ENCODE measurements at places on chromosomes 2 and 18. TPM values are rescaled to one million over a fixed set of nuclear protein-coding genes. Genes with fewer than 3 reads are reported as not detected.

Gene DOK6
- 3.1 TPM for total RNA-seq

Gene NCOA1
- total RNA-seq: 39.5 TPM

Gene CLEC4F
- total RNA-seq: not detected

Gene MAPRE3
- total RNA-seq: 20.0 TPM

Gene C2orf42
- total RNA-seq: 13.5 TPM

Gene ADGRF3
- not detected for total RNA-seq

Gene DNAJC10
- 76.4 TPM for total RNA-seq

Gene SEMA4F
- total RNA-seq: 7.2 TPM

Gene FAM237A
- not detected for total RNA-seq

Gene TYW5
- 13.2 TPM for total RNA-seq

- H3K4me3 ChIP-seq: no peak overlapping the region
- no peak for DNase-seq
- no peak overlapping the region for H3K27ac ChIP-seq
- H3K27me3 ChIP-seq: no peaks in the 10 kb centered on the region
- no peaks in the 10 kb centered on the region for H3K4me1 ChIP-seq
Measured at GRCh38 chr2:70710038-70710690, 57.8 kb downstream of the ADD2 start.

GRCh38 chr18:36805105-36805504 is 23.7 kb downstream of the TPGS2 start:
- no peaks in the 10 kb centered on the region for H3K27me3 ChIP-seq
- no peak overlapping the region for H3K4me3 ChIP-seq
- no peak overlapping the region for H3K27ac ChIP-seq
- H3K4me1 ChIP-seq: no peaks in the 10 kb centered on the region

DNA sequence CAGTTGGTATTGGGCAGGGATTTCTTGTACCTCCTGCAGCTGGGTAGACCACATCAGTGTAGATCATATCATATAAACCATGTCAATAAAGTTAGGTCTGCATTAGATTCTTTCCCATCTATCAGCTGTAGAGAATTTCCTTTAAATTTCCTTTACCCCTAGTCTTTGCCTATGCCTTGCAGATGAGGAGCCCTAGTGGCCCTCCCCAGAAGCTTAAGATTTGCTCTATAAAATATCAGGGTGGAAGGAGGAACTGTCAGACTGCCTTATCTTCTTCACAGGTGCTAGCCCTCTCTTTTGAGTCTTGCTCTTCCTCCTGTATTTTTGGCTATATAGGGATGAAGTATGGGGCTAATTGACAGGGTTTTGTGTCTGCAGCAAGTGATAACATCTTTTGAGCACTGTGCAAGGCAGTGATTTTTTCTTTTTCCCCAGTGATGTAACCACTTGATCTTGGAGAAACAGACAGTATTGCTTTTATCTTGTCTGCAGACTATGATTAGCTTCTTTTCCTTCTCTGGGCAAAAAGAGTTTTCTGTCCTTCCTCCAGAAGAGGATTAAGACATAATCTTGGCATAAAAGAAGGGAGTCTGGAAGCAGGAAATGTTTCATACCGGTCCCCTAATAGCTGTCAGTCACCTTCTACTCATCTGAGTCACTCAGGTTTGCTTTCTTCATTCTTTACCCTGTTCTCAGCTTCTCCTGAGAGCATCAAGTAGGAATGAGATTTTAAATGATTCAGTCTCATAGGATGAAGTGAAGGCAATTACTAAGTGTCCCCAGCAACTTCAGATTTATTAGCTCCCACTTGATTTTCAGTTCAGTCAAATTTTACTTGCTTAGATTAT is 286.4 kb downstream of the CDH19 start:
- no peak for DNase-seq
- no peaks in the 10 kb centered on the region for H3K36me3 ChIP-seq
- no peak overlapping the region for H3K4me3 ChIP-seq
- no peaks in the 10 kb centered on the region for H3K4me1 ChIP-seq
- no peaks in the 10 kb centered on the region for H3K27me3 ChIP-seq

DNA sequence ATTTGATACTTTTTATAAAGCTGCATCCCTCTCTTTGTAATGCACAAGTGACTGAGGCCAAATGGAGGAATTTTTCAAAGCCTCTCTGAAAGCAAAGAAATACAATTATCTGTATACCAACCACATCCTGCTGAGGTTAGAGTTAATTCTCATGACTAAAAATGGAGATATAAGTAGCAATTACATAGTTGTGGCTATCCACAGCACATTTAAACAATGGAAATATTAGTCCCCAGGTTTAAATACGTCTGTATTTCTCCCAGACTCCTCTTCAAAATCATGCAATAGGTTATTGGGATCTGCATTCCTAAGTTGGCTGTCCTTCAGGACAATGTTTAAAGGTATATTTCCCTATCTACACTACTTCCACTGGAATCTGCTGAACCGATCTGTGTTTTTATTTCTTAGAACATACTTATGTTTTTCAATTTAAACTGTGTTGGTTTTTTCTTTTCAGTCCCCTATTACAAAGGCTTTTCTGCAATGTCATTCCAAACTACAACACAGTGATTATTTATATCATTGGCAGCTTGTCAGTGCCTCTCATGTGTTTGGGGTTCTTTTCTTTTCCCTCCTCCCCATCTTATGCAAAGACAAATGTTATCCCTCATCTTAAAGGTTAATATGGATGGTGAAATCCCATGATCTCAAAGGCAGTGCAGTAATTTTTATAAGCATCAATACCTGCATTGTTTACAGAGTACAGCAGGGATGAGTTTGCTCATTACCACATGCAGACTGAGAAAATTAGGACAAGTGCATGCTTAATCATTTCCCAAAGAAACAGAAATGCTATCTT is 134.8 kb upstream of the FSHR start:
- H3K27ac ChIP-seq: no peak overlapping the region
- no peaks in the 10 kb centered on the region for H3K4me1 ChIP-seq
- no peaks in the 10 kb centered on the region for H3K36me3 ChIP-seq
- H3K4me3 ChIP-seq: no peak overlapping the region
- no peaks in the 10 kb centered on the region for H3K27me3 ChIP-seq
- DNase-seq: no peak

DNA sequence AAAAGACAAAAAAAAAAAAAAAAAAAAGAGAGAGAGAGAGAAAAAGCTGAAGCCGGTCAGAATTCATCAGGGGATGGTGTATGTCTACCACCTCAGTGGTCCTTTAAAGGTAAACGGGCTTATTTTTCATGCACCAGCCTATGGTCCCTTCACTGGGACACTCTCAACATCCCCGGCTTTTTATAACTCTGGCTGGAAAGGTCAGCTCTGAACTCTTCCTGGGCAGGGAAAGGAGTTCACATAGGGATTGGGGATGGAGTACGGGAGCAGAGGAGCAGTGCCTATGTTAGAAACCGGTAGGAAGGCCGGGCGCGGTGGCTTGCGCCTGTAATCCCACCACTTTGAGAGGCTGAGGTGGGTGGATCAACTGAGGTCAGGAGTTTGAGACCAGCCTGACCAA is 10.3 kb upstream of the MALT1 start:
- H3K4me1 ChIP-seq: no peaks in the 10 kb centered on the region
- no peak overlapping the region for H3K4me3 ChIP-seq
- no peak for DNase-seq
- no peaks in the 10 kb centered on the region for H3K36me3 ChIP-seq
- H3K27me3 ChIP-seq: no peaks in the 10 kb centered on the region

- no peaks in the 10 kb centered on the region for H3K4me1 ChIP-seq
- H3K27ac ChIP-seq: no peak overlapping the region
- H3K36me3 ChIP-seq: no peaks in the 10 kb centered on the region
Measured at GRCh38 chr2:106638580-106638979, 151.4 kb downstream of the CD8B2 start.

- H3K36me3 ChIP-seq: no peaks in the 10 kb centered on the region
- peak; percentile 57 for DNase-seq
- peak overlapping the region; percentile 83 for H3K27ac ChIP-seq
- H3K4me1 ChIP-seq: peaks cover 25% of the 10 kb centered on the region
Measured at GRCh38 chr18:32346671-32347070, 124.0 kb downstream of the GAREM1 start.

- H3K27me3 ChIP-seq: no peaks in the 10 kb centered on the region
- H3K36me3 ChIP-seq: no peaks in the 10 kb centered on the region
- no peak overlapping the region for H3K27ac ChIP-seq
- no peaks in the 10 kb centered on the region for H3K4me1 ChIP-seq
- no peak overlapping the region for H3K4me3 ChIP-seq
Measured at GRCh38 chr2:20657522-20658235, 6.8 kb upstream of the HS1BP3 start.

GRCh38 chr2:160719116-160719515 is 225.5 kb upstream of the RBMS1 start:
- no peak for DNase-seq
- no peaks in the 10 kb centered on the region for H3K27me3 ChIP-seq
- no peak overlapping the region for H3K27ac ChIP-seq
- H3K4me1 ChIP-seq: no peaks in the 10 kb centered on the region
- no peaks in the 10 kb centered on the region for H3K36me3 ChIP-seq

DNA sequence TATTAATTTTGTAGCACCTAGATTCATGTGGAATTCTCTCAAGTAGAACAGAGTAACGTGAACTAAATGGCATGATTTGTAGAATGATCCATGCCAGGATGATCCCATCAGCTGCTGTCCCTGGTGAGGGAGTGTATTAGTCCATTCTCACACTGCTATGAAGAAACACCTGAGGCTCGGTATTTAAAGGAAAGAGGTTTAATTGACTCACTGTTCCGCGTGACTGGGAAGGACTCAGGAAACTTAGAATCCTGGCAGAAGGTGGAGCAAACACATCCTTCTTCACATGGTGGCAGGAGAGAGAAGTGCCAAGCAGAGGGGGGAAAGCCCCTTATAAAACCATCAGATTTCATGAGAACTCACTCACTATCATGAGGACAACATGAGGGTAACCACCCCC is 312.6 kb downstream of the PTPRM start:
- H3K4me3 ChIP-seq: no peak overlapping the region
- H3K36me3 ChIP-seq: no peaks in the 10 kb centered on the region
- H3K27ac ChIP-seq: no peak overlapping the region

DNA sequence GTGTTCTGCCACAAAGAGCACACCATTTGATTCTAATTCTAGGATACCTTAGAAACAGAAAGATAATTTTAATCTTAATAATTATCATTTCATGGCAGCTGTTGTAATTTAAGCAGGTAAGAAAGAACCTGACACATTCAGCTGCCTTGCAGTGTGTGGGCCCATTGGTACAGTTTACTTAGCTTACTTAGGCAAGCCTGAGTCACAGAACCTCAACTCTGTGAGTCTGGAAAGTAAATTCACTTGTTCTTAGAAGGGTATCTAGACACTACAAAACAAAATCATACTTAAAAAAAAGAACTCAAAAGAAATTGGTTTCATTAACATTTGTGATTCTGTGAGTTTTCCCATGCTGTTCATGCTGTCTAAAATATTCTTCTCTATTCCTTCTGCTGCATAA is 956.3 kb upstream of the SLC39A10 start:
- no peak overlapping the region for H3K27ac ChIP-seq
- H3K4me3 ChIP-seq: no peak overlapping the region
- H3K36me3 ChIP-seq: no peaks in the 10 kb centered on the region
- no peak for DNase-seq
- H3K27me3 ChIP-seq: no peaks in the 10 kb centered on the region

DNA sequence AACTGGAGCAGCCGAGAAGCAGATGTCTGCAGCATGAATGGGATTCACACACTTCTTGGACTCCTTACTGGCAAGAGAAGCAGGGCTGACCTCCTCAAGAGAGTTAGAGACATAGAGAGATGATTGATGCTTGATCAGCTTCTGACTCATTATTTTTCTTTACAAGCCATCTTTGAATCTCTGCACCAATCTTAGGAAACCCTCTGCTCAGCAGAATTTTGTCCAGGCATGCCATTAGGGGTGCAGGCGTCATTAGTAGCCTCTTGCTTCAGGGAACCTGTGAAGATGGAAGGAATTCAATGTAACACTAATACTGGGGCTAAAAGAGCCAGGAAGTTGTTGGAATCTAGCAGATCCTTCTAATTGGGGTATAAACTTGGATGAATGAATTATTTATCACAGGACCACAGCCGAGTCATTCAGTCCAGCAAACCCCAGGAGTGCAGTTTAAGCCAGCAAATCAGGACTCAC is 151.8 kb downstream of the MGAT5 start:
- no peaks in the 10 kb centered on the region for H3K36me3 ChIP-seq
- no peak overlapping the region for H3K27ac ChIP-seq
- no peaks in the 10 kb centered on the region for H3K27me3 ChIP-seq
- DNase-seq: no peak
- H3K4me1 ChIP-seq: peaks cover 5% of the 10 kb centered on the region
- no peak overlapping the region for H3K4me3 ChIP-seq

DNA sequence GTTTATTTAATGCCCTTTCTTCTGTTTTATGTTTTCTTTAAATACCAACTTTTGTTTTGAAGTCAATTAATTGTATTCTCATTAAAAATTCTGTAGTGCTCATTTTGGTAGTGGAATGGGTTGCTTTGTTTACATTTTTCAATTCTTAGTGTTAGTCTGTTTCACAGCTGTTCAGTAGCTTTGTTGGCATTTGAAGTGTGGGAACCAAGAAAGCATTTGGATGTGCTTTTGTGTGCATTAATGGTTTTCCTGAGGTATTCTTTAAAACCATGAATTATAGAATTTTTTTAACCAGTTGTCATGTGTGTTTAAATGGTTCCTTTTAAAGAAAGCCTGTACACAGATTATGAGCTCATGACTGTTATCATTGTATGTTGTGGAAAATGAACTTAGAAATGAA is 19.7 kb downstream of the MIB1 start:
- H3K4me3 ChIP-seq: no peak overlapping the region
- DNase-seq: no peak

DNA sequence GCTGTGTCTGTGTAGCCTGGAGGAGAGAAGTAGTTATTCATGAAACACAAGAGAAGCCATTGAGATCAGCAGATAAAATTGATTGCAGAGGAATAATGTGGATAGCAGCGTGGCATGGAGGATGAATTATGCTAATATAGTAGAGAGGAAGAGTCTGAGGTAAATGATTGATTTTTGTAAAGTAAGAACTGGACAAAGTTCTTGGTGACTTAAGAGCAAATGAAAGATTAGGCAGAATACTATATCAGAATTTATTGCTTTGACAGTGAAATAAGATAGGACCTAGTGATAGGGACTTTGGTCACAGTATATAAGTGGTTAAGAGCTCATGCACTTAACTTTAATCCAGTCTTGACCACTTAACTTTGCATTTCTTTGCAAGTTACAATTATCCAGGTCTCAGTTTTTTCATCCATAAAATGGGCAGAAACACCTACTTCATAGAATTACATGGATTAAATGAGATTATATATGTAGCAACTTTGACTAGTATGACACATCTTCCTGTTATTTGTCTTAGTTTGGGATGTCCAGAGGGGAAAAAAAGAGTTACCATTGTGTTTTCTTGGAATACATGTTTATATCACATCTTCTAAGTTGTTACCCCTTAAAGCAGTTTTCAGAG is 29.1 kb downstream of the ACVR2A start:
- H3K4me1 ChIP-seq: no peaks in the 10 kb centered on the region
- no peak overlapping the region for H3K4me3 ChIP-seq
- H3K27me3 ChIP-seq: no peaks in the 10 kb centered on the region
- no peak overlapping the region for H3K27ac ChIP-seq
- no peak for DNase-seq

GRCh38 chr2:38509314-38509946 is 93.3 kb downstream of the HNRNPLL start:
- no peak for DNase-seq
- no peak overlapping the region for H3K4me3 ChIP-seq
- peaks cover 16% of the 10 kb centered on the region for H3K4me1 ChIP-seq
- H3K27me3 ChIP-seq: no peaks in the 10 kb centered on the region
- no peaks in the 10 kb centered on the region for H3K36me3 ChIP-seq
- H3K27ac ChIP-seq: peak overlapping the region; percentile 46

Data from thyroid gland (tissue), 4 donors.